Activated T-helper 17 cell treated with anti-CD3 and anti-CD28 coated beads, Interleukin-2, amount 50 U/mL, for 72 hours (primary cell): ENCODE measurements at places on chromosomes 12 and 14.

- no peak for ATAC-seq
Observed at GRCh38 chr14:73140811-73141323, 4.6 kb downstream of the PSEN1 start.

DNA sequence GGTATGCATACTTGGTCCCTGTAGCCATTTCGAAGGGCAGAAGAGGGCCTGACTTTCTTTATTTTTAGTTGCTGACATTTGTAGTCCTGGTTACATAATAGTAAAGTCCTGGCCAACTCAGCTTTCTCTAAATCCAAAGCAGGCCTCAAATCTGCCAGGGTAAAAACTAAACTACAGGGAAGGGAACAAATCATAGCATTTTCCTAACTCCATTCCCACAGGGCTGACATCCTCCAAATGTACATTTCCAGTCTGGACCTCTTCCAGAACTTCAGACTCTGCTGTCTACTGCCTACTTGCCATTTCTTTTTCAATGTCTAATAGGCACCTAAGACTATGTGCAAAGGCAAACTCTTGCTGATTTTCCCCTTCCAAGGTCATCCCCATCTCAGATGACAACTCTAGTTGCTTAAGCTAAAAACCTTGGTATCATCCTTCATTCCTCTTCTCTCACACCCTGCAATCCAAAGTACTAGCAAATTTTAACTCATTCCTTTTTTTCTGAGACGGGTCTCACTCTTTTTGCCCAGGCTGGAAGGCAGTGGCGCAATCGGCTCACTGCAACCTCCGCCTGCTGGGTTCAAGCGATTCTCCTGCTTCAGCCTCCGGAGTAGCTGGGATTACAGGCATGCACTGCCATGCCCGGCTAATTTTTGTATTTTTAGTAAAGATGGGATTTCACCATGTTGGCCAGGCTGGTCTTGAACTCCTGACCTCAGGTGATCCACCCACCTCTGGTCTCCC, 2.0 kb downstream of the DDIT3 start:
- ATAC-seq = no peak

GRCh38 chr14:59424341-59425071, 40.7 kb downstream of the GPR135 start:
- no peak for ATAC-seq

GRCh38 chr14:89489761-89490437, 72.9 kb upstream of the FOXN3 start:
- ATAC-seq = no peak

DNA sequence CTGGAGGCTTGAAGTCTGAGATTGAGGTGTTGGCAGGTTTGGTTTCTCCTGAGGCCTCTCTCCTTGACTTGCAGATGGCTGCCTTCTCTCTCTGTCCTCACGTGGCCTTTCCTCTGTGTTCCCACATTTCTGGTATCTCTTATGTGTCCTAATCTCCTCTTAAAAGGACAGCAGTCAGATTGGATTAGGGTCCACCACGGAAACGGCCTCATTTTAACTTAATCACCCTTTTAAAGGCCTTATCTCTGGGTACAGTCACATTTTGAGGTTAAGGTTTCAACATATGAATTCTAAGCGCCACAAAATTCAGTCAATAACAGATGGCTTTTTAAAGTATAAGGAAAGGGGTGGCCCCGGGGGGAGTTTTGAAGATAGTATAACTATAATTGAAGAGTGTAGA, 33.5 kb downstream of the UNC79 start:
- no peak for ATAC-seq

DNA sequence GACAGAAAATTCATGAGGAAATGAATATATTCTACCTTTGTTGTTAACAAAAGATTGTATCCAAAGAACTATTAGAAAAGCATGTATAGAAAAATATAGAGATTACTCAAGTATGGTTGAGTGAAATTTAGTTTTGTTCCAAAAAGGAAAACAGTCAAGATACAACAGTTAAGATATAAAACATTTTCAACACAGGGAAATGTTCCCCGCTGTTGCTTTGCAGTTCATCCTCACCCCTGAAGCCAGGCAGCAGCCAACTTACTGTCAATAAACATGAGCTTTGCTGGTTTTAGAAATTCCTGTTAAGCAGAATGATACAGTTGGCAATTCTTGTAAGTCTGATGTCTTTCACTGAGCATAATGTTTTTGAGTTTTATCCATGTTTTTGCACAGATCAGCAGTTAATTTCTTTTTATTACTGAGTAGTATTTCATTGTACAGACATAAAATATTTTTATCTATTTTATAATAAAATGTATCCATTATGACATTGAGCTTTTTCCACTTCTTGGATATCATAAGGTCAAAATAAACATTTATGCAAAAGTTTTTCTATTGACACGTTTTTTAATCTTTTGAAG, 1.2 kb upstream of the CLEC2B start:
- ATAC-seq = no peak

DNA sequence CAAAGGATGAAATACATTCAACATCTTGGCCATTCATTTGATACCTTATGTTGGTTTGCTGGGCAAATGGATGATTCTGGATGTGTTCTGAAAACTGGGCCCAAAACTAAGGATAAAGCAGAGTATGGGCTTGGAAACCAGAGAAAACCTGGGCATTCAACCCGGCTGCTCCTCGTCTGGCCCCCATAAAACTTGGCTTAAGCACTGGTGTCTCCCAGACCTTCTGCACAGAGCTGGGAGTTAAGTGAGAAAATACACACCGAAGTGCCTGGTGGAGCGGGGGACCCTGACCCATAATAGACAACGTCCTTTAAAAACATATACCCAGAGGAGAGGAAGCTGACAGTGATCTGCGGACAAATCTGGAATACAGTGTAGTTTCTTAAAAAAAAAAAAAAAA, 112.5 kb downstream of the FOXN3 start:
- ATAC-seq = no peak

- ATAC-seq = no peak
Observed at GRCh38 chr14:67409461-67409860, 2.5 kb downstream of the PLEK2 start.

- no peak for ATAC-seq
Observed at GRCh38 chr14:65432361-65432948, 19.9 kb downstream of the FUT8 start.
